ENCODE measurements at places on chromosomes 4 and X.
A peak's percentile ranks its signal among the peaks of the same experiment; 100 is the strongest.

DNA sequence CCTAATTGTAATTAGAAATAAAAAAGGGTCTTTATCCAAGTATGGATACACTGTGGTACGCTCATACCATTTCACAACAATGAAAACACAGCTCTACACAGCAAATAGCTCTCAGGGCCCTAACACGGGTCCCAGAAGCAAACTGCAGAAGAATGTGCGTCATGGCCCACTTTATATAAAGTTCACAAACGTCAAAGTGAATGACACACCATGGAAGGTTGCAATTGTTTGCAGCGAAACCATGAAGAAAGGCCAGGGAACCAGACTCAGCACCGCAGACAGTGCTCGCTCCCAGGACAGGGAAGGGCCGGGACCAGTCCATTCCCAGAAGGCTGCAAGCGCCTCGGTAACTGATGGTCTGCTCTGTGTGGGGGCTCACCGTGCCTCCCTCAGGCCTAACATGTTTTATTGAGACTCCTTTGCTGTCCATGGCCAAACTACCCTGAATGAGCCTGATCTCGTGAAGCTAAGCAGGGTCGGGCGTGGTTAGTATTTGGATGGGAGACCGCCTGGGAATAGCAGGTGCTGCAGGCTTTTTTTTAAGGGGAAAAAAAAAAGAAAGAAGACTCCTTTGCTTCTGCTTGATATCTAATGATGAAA is 47.8 kb downstream of the ACOX3 start:
- no peak for DNase-seq

GRCh38 chrX:7446815-7447214 is 298.9 kb upstream of the PUDP start:
- no peak for DNase-seq

DNA sequence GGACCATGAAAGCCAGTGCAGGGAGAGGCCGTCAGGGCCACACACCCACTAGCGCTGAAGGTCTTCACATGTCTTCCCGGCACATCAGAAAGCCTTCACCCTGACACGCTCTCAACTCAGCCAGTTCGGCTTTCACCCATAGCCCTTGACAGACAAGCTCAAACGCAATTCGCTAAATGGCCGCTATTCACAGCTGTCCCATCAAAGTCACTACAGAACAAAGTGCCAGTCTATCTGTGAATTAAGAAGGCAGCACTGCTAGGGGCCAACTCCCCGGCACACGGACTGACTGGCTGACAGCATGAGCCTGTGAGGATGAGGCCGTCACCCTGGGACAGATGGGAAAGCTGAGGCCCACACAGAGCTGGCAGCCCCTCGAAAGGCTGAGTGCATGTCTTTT is 45.7 kb downstream of the ACOX3 start:
- no peak for DNase-seq

DNA sequence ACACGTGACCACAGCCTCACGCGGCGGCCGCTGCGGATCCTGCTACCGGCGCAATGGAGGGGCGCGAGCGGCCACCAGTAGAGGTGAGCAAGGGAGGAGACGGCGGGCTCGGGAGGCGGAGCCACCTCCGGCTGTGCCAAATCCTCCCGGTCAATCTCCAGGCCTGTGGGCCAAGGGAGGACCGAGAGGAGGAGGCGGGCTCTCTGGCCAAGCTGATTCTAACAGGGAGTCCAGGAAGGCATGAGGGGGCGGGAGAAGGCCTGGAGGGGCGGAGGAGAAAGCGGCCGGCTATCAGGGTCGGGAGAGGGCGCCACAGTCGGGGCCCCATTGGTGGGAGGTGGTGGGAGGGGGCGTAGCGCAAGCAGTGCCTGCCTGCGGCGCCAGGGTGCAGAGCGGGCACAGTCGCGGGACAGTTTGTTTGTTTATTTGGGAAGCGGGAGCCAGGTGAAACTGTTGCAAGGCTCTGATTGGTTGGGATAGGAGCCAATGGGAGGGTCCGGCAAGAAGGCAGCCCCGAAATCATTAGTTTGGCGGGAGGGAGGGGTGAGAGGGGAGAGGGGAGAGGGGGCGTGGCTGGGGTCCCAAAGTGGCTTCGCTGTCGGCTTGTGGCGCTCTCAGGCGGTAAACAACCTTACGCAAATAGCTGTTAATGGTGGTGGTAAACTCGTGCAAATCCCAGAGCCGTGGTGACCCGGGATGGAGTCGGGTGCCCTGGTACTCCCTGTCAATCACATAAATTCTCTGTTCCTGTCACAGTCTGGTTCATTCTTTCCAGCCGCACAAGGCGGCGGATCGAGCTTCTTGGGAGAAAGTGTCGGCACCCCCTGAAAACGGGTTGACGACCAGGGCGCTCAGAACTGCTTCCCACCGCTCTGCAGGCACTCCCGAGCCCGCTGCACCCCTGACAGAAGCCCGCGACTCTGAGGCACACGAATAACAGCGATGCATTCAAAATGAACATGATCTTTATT is at the start of gene IRS4:
IRS4 (minus strand) TSS at position 55 of the 971 bp plus-strand sequence.
- DNase-seq: no peak

DNA sequence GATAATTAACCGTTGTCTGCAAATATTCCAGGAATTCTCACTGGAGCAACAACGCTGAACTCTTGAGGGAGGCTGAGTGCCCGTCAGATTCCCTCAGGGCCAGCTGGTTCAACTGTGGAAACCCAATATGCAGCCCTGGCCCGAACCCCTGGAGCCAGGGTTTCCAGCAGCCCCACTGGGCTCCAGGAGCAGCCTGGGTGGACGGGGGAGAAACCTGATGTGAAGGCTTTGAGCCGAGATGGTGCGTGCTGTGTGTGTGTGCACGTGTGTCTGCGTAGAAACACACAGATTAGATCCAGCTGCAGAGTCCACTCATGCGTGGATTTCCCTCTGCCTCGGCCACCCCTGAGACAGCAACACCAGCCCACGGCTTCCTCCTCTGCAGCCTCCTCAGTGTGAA is 19.4 kb upstream of the SLC25A6 start:
- DNase-seq: no peak

GRCh38 chrX:18354369-18355223 is at the start of gene SCML2:
TSS of gene SCML2 (minus strand) at chrX:18354688. CDS start at chrX:18334071, 20,617 bp downstream.
- peak; percentile 13 for DNase-seq
